ENCODE measurements at places on chromosomes 3 and 15. TPM values are rescaled to one million over a fixed set of nuclear protein-coding genes. Genes with fewer than 3 reads are reported as not detected.

Gene TMEM266
- not detected for total RNA-seq

DNA sequence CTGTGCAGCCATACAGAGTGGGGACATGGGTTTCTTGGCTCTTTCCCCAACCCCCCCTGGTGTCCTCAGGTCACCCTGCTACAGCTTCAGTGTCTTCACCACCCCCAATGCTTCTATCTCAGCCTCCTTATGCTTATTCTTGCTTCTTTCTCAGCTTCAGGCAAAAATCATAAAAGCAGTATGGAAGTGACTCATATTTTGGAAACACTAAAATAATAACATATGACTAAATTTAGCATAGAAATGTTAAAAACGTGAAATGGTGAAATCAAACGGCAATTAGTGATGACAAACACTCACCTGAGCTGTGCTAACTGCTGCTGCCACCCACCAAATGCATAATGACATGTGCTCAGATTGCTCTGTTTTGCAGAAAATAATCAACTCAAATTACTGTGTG is 475.2 kb upstream of the EPHA3 start:
- no peak for DNase-seq

DNA sequence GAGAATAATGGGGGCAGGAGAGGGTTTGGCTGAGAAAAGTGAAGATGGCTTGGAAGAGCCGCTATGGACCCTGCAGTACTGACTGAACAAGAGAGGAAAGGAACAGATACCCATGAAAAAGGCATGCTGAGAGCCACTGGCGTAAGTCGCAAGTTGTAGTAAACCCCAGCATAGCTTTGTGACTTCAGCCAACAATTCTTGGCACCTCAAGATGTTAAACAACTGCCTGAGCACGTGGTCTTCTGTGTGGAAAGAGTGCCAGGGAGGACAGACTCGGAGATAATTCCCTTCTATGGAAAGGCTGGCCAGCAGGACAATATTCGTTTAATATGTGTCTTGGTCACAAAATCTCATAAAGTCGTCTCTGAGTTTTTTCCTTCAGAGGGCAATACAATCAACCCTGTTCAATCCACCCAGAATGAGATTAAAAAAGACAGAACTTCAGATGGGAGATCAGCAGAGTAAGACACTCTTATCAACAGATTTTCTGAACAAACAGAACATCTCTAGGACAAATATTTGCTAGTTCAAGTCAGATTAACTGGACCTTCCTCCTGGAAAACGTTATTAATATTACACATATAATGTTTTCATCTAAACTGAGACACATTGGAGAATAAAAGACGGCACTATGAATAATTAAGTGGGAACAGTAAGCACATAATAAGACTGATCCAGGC is 49.2 kb downstream of the NEK10 start:
- no peak for DNase-seq

DNA sequence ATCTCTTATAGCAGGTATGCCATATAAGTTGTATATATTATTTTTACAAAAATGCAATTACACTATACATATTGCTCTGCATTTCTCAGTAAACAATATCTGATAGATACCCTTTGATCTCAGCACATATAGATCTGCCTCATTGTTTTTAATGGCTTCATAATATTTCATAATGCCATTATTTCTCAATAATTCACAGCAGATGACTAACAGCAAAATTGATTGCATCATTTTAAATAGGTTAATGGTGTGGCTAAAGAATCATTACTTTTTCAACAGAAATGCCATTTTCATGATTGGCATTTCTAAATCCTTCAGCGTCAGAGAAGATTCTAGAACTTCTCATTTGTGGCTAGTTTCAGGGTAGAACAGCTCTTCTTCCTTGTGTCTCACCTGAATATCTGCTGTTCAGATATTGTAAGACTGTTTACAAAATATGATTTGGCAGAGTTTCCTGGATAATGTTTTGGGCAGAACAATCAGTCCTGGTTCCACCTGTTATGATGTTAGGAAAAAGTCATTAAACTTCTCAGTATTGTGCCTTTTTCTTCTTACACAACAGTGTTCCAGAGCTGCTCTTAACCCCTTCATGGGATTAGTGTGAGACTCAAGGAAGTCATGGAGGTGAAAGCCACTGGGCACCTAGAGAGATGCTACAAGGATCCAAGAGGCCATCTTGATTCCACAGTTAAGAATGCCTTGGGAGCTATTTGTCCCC is 397.6 kb upstream of the THBS1 start:
- no peak for DNase-seq

DNA sequence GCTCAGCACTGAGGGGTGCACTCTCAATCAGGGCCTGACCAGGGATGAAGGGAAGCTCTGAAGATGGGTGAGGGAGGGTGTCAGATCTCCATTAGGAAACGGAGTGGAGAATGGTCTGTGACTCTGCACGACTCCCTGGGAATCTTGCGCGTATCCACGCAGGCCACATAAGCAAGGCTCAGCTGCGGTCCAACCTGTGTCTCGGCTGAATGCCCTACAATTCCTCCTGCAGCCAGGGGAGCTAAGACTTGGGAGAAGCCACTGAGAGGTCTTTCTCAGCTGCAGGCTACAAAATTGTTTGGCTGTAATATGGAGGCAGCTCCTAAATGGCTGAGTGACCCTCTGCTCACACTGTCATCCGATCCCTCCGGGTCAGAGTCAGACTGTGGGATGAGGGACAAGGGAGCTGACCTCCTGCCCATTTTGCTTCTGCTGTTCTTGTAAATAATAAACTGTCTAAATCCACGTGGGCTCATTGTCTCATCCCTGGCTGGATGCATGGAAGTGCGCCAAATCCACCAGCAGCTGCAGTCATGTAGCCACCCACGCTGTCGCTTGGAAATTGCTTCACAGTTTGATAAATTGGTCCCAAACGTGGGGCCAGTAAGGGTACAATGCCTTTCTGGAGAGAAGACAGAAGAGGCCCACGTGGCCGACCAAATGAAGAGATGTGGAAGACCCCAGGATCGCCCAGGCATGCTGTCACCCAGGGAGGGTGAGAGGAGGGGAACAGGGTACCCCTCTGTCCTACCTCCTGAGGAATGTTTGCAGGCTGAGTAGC is 30.5 kb downstream of the ALS2CL start:
- peak; percentile 42 for DNase-seq

Gene ZMAT3
- total RNA-seq: 9.5 TPM

DNA sequence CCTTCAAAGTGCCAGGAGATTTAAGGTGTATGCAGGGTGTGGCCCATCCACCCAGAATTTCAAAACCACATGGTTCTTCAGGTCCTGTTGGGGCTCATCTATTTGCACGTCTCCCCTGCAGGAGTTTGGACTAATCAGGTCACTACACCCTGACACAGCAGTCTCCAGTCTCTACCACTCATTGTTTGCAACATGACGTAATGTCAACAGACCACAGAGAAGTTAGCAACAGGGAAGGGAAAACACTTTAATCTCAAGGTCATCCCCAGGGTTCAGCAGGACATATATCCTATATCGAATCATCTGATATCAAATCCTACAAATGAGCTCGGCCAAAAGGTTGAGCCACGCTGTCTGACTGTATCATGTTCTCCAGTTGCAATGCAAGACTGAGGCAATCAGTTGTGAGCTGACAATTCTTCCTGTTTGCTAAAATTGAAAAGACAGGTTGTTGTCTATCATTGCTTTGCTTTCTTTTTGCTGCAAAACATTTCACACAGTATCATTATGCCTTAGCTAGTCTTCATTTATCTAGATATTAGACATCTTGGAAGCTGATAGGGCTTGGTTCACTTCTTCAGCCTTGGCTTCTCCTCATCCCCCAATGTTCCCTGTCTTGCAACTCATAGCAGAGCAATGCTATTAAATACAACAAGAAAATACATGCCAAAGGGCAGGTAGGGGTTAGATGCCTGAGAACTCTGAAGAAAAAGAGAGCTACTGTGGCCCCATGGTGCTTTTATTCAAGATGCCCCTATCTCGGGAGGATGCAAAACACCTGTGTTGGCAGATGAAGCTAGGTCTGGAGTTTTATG is 13.4 kb upstream of the LEKR1 start:
- DNase-seq: no peak

Gene ALS2CL
- total RNA-seq: 0.20 TPM

DNA sequence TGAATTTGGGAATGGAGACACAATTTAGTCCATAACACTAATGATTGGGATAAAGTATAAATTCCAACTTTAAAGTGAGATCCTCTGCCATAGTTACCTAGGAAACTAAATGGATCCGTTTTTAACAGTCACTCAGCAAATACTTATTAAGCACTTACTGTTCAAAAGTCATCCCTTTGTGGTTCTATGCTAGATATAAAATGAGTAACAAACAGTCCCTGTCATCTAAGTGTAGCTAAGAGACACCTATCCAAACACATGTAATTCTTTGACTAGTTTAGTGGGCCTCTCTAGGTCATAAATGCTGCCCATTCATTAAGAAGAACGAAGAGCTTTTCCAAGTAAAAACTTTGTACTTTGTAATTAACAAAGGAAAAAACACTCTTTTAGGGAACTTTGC is 244.2 kb upstream of the CDIN1 start:
- no peak for DNase-seq

Gene PRKAR2A
- total RNA-seq: 25.6 TPM

DNA sequence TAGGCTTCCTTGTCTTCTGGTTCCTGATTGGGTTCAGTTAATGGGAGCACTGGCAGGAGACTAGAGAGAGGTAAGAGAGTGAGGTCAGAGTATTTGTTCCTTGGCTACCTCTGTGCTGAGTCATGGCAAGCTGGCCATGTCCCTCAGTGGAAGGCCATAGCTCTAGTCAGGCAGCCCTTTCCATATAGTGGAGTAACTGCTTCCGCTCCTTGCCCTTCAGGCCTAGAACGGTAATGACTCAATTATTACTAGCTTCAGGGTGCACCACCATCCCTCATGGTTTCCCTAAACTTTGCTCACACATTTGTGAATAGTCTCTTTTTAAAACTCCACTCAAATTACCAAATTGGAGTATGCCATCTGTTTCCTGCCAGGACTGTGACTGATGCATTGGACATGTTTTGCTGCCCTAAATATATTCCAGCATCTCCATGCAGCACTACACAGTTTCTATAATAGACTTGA is 10.5 kb upstream of the ANO10 start:
- peak; percentile 0 for DNase-seq

Gene B3GALNT1
- total RNA-seq: 3.0 TPM

GRCh38 chr3:98530676-98531075 is 1.1 kb upstream of the GPR15 start:
- DNase-seq: no peak

Gene ST6GAL1
- total RNA-seq: 78.3 TPM

DNA sequence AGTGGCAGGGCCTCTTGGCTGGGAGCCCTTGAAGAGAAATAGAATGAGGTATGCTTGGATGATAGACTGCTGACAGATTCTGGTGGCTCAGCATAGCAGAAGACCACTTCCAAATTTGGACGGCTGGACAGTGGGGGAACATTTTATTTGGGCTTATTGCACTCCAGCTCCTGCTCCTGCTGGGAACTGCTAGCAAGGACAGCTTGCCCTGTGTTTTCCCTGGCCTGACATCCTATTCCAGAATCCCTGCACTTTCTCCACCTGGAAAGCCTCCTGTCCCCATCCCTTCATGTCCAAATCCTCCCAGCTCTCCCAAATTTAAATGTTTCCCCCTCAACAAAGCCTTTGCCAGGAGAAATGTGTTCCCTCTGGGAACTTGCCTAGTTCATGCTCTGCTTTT is 9.8 kb upstream of the COLQ start:
- DNase-seq: no peak

DNA sequence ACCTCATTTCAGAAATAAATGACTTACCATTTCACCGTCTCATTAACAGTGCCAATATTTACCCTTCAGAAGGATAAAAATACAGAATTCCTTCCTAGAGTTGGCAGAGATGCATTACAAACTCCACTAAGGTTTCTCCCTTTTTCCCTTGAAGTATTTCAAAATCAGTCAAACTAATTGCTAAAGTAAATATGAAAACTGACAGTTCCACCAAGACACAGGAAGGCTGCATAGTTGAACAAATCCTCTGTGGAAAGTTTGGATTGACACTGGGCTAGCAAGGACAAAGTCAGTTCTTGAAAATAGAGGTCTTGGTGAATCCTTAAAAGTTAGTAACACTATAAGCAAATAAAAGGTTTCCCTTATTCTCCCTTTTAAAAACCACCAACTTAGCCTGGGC is 34.5 kb downstream of the DCP1A start:
- DNase-seq: no peak

DNA sequence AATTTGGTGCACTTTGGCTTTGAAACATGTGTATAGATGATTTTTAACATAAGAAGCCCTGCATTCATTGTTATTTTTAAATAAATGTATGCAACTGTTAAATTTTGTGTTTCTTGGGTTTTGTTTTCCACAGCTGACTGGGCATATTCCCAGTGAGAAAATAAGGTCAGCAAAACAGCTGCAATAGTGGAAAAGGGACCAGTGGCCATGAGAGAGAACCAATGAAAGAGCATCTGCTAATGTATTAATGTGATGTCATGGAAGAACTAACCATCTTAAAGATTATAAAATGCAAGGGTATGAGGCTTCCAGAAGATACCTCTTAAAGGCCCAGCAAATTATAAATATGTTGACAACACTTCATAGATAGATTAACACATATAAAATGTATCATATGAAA is 31.0 kb upstream of the KBTBD12 start:
- DNase-seq: no peak

- no peak for DNase-seq
Observed at GRCh38 chr3:41652506-41652905, 309.4 kb downstream of the ULK4 start.

GRCh38 chr3:117433427-117433826 is 723.8 kb downstream of the TUSC7 start:
- no peak for DNase-seq

DNA sequence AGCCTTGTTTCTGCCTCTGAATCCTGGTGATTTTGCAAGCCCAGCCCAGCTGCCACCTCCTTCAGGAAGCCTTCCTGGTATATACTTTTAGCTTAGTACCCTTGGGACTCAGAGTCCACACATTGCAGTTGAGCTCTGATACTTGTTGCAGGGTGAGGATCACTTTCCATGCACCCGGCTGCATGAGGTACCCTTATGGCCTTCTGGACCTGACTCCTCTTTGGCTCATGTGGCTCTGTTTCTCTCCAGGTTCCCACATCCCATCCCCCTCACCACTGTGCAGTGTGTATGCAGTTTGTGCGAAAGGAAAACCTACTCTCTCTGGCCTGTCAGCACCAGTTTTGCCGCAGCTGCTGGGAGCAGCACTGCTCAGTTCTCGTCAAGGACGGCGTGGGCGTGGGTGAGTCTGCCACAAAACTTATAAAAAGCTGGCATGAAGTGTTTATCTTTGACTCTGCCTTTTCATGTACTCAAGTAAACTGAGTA is 23.1 kb upstream of the P4HTM start:
- no peak for DNase-seq

DNA sequence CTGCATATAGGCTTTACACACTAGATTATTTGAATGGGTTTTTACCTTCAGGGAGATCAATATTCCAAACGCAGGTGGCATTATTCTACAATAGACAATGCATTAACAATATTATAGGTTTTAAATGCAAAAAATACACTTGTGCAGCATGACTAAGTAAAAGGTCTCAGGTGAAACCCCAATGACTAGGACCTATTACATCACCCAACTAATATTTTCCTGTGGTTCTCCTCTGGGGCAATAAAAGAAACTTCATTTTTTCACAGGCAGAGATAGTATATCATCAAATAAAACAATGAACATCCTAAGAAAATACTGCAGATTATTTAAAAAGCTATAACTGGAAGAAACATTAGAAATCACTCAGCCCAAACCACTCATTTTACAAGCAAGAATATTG is 375.3 kb downstream of the ROBO1 start:
- no peak for DNase-seq

All from A673 (cell line).